ENCODE measurements at places on chromosomes 5 and 9. TPM values are rescaled to one million over a fixed set of nuclear protein-coding genes. Genes with fewer than 3 reads are reported as not detected.

THBS4 gene
- total RNA-seq: 0.29 TPM

- DNase-seq: no peak
- H3K27me3 ChIP-seq: no peaks in the 10 kb centered on the region
- H3K27ac ChIP-seq: no peak overlapping the region
- H3K4me3 ChIP-seq: peak overlapping the region; percentile 34
Observed at GRCh38 chr9:4297786-4298254, 2.0 kb downstream of the GLIS3 start.

DNA sequence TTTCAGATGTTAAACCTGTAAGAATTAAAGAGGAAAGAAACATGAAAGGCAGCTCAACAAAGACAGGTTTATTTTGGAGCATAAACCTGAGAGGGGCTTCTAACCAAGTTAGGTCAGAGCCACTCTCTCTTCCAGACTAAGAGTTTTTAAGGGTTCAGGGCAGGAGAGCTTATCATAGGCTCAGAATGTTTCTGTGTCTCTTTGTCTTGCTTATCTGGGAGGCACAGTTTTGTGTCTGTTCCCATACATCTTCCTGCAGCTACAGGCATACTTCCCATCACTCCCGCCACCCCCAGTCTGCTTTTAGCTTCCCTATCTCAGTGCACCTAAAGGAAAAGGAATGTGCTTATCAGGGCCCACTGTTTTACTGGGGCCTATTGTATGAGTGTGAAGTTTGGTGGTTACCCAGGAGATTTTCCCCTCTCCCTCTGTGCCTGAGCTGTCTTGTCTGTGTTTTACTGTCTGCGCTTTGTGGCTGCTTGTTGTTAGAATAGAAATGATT lies 21.9 kb downstream of the CD14 start:
- H3K27ac ChIP-seq: no peak overlapping the region
- H3K27me3 ChIP-seq: no peaks in the 10 kb centered on the region
- H3K4me3 ChIP-seq: no peak overlapping the region
- no peak for DNase-seq
- H3K36me3 ChIP-seq: no peaks in the 10 kb centered on the region
- H3K4me1 ChIP-seq: peaks cover 7% of the 10 kb centered on the region

DNA sequence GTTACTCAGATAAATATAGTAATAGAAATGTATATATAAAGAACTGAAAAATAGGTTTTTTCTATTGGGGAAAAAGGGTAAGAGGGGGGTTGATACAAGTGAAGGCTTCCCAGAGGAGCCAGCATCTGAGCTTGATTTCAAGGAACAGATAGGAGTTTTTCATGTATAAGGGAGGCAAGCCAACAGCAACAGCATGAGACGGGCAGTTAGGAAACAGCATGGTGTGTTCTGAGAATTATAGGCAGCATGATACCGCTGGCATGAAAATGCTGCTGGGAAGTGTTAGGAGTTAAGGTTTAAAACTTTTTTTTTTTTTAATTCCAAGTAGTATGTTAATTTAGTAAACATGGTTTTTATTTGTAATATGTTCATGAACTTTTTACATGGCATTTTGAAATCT lies 9.7 kb downstream of the CDC37L1 start:
- H3K36me3 ChIP-seq: peaks cover 10% of the 10 kb centered on the region
- H3K4me1 ChIP-seq: peaks cover 29% of the 10 kb centered on the region
- H3K4me3 ChIP-seq: no peak overlapping the region
- H3K27me3 ChIP-seq: no peaks in the 10 kb centered on the region

GRCh38 chr9:13718086-13718485 lies 438.6 kb upstream of the MPDZ start:
- no peak for DNase-seq
- H3K27ac ChIP-seq: no peak overlapping the region
- no peak overlapping the region for H3K4me3 ChIP-seq
- no peaks in the 10 kb centered on the region for H3K27me3 ChIP-seq

GRCh38 chr5:97534166-97534565 lies 351.1 kb upstream of the RIOK2 start:
- H3K27ac ChIP-seq: no peak overlapping the region
- H3K36me3 ChIP-seq: no peaks in the 10 kb centered on the region
- DNase-seq: peak; percentile 7
- H3K27me3 ChIP-seq: no peaks in the 10 kb centered on the region
- H3K4me1 ChIP-seq: no peaks in the 10 kb centered on the region

DNA sequence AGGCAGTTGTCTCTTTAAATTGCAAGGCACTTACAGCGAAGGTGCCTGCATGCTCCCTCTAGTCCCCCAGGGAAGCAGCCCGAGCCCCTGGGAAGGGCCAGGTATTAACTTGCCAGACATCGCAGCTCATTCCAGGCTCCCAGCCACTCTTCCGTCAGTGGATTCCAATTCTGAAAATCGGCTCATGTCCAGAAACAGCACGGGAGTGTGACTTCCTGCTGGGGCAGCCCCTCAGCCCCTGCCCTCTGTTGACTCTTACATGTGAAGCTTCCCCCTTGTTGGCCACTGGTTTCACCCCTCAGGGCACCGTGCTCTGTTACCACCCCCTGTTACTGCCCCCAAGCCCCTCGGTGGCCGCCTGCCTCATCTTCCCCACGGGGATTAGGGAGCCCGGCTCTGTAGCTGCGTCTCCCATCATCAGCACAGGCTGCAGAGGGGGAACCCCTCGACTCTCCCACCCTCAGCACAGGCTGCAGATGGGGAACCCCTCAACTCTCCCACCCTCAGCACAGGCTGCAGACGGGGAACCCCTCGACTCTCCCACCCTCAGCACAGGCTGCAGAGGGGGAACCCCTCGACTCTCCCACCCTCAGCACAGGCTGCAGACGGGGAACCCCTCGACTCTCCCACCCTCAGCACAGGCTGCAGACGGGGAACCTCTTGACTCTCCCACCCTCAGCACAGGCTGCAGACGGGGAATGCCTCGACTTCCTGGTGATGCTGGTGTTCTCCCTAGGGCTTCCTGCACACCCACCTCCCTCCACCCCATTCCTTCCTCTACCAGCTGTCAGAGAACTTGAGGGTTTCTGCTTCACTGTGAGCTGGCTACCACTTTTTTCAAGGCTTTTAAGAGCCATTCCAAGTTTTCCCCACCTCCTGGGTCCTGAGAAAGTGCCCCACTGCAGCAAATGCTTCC lies 11.1 kb upstream of the CACNA1B start:
- H3K27me3 ChIP-seq: no peaks in the 10 kb centered on the region
- H3K27ac ChIP-seq: no peak overlapping the region
- no peak overlapping the region for H3K4me3 ChIP-seq
- DNase-seq: no peak
- H3K4me1 ChIP-seq: no peaks in the 10 kb centered on the region

All from CD4-positive, alpha-beta memory T cell (primary cell).